ENCODE measurements at places on chromosomes 4 and X. TPM values are rescaled to one million over a fixed set of nuclear protein-coding genes. Genes with fewer than 3 reads are reported as not detected.

Gene RIPPLY1
- total RNA-seq, result not detected

Gene LRIT3
- total RNA-seq, result 0.24 TPM

Gene MMRN1
- not detected for total RNA-seq

Gene PCDH19
- total RNA-seq, result not detected

Gene SERTM2
- not detected for total RNA-seq

DNA sequence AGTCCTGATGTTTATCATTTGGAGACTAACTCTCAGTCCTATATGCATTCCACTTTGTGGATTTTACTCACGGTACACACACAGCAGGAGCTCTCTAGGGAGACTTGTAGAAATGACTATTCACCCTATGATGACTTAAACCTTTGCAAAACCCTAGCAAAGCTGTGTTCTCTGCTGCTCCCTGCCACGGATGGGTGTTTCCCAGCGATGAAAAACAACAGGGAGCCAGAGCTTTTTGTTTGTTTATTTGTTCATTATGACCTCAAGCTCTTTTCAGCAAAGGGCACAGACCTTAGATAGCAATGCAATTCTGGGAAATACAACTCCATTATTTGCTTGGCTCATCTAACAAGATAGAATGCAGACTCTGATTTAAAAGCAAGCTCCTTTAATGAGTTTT lies 156.6 kb downstream of the GRIA3 start:
- no peaks in the 10 kb centered on the region for H3K27me3 ChIP-seq
- no peak for DNase-seq
- H3K4me1 ChIP-seq, result no peaks in the 10 kb centered on the region
- no peak overlapping the region for H3K4me3 ChIP-seq

GRCh38 chrX:40054793-40055192 lies 43.0 kb downstream of the BCOR start:
- no peaks in the 10 kb centered on the region for H3K27me3 ChIP-seq
- no peak overlapping the region for H3K27ac ChIP-seq
- DNase-seq, result no peak
- H3K4me1 ChIP-seq, result no peaks in the 10 kb centered on the region

DNA sequence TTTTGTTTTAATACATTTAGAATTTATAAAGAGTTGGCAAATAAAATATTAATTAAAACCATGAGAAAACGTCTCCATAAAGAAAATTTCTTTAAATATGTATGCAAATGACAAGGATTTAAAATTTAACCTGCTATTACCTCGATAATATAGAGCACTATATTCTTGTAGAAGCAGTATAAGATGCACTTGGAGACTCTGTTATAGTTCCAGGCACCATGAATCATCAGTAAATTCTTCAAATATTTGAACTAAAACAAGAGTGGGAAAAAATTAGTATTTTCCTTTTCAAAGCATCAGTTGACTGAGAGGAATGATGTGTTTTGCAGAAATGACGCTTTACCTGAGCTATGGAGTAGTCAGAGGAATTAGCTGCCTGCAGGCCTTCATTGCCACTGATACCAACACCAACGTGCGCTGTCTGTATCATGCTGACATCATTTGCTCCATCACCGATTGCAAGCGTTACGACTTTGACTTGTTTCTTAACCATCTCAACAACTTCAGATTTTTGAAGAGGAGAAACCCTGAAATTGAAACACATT lies 67.3 kb downstream of the SHISA3 start:
- no peak overlapping the region for H3K4me3 ChIP-seq
- H3K27me3 ChIP-seq, result no peaks in the 10 kb centered on the region
- H3K27ac ChIP-seq, result no peak overlapping the region
- no peak for DNase-seq
- peaks cover 8% of the 10 kb centered on the region for H3K36me3 ChIP-seq

GRCh38 chr4:139977838-139978609 lies 176.0 kb downstream of the MAML3 start:
- H3K4me3 ChIP-seq, result no peak overlapping the region
- DNase-seq, result no peak
- no peaks in the 10 kb centered on the region for H3K36me3 ChIP-seq
- no peaks in the 10 kb centered on the region for H3K27me3 ChIP-seq

DNA sequence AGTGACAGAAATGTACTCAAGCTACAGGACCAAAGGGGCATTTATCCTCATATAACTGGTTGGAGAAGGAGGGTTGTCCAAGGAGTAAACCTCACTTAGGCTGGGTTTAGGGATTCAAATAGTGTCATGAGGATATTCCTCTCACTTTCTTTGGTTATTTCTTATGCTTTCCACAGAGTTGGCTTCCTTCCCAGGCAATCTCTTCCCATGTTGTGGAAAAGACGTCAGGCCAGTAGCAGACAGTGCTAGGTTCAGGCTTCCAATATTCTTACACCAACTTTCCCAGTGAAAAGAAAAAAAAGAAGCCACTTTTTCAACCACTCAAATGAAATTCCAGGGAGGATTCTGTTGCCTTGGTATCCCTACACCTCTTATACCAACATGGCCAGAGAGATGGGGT lies 653.0 kb downstream of the C4orf33 start:
- no peaks in the 10 kb centered on the region for H3K36me3 ChIP-seq
- no peak overlapping the region for H3K4me3 ChIP-seq
- H3K27ac ChIP-seq, result no peak overlapping the region
- H3K27me3 ChIP-seq, result no peaks in the 10 kb centered on the region
- no peaks in the 10 kb centered on the region for H3K4me1 ChIP-seq

DNA sequence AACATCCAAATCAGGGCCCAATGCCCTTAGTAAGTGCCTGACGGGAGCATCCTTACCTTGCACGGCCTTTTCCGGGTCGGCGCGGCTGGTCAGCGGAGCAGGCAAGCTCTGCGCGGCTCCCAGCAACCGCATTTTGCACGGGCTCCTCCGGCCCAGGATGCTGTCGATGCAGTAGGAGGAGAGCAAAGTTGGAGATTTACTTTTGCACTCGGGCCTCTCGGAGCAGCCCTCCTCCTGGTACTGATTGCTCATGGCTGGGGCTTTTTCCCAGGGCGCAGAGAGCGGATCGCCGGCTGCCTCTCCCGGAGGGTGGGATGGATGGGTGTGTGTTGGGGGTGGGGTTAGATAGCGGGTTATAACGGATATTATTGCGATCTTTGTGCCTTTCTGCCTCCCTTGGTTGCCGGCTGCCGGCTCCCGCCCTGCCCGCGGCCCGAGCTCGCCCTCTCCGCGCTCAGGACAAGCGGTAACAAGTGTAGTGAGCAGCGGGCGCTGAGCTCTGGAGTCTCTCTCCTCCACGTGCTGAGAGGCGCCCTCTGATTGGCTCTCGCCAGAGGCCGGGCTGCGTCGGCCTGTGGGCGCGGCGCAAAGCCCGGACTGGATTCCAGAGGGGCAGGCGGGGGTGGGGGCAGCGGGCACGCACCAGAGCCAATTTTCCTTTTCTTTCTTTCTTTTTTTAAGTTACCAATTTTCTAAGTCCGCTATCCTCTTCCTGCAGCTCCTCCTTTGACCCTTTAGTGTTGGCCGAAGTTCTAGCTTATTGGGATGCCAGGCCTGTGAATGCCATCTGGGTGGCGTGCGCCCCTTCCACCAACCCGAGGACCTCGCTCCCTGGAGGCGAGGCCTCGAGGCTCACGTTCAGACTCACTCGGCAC lies at the start of gene ARX:
ARX (minus strand) TSS at position 480 of the 875 bp plus-strand sequence; CDS start at position 252, 228 bp downstream.
- no peak within 1 kb of the TSS for H3K27ac ChIP-seq
- no peaks in the 10 kb centered on the region for H3K36me3 ChIP-seq
- peaks cover 17% of the 10 kb centered on the region for H3K27me3 ChIP-seq
- H3K4me3 ChIP-seq, result no peak within 1 kb of the TSS

GRCh38 chr4:185590982-185591381 lies 55.7 kb upstream of the PDLIM3 start:
- H3K36me3 ChIP-seq, result no peaks in the 10 kb centered on the region
- peaks cover 3% of the 10 kb centered on the region for H3K4me1 ChIP-seq
- H3K4me3 ChIP-seq, result no peak overlapping the region
- H3K27me3 ChIP-seq, result peaks cover 8% of the 10 kb centered on the region
- DNase-seq, result no peak

- no peak for DNase-seq
- H3K27ac ChIP-seq, result no peak overlapping the region
- H3K36me3 ChIP-seq, result no peaks in the 10 kb centered on the region
- H3K4me3 ChIP-seq, result no peak overlapping the region
- H3K4me1 ChIP-seq, result no peaks in the 10 kb centered on the region
Measured at GRCh38 chrX:113551919-113552318, 711.3 kb upstream of the AMOT start.

DNA sequence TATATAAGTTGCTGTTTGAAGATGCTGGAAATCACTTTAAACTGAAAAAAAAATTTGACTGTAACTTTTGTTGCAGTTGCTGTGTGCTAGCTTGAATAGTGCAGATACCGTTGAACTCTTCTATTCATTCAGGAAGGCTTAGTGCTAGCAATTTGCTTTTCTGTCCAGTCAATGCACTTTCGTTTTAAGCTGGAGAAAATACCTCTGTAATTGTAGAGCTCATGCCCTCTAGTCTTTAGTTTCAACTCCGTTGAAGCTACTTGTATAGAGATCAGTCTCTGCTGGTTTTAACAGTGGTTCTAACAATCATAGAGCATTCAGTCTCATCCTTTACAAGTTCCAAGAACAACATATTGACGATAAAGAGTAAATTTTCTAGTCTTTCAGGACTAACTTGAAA lies 49.0 kb upstream of the TRPC3 start:
- no peak overlapping the region for H3K4me3 ChIP-seq
- DNase-seq, result no peak
- no peaks in the 10 kb centered on the region for H3K27me3 ChIP-seq
- H3K27ac ChIP-seq, result no peak overlapping the region

DNA sequence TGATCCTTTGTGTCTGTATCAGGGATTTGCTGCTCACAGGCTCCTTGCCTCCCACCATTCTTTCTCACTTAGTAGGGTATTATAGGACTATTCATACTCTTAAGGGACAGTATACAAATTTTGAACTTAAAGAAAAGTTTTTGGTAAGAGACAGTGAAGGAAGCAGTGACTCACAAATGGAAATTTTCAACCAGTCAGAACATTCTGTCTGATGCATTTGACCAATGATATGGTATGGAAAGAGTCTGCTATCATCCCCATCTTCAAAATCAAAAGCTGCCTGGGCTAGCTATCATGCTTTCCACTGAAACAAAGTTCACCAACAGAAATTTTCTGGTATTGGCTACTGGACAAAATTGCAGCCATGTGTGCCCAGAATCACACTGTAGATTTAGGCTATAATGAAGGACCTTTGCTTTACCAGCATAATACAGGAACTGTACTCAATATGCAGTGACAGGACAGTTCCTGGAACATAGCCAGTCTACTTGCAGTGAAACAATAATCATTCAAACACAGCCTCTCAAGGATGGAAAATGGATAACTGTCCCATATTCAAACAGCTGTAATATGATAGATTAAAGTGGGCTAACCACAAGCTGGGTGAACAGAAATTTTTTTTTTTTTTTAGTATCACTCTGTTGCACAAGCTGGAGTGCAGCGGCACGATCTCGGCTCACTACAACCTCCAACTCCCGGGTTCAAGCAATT lies 109.0 kb upstream of the ACSL4 start:
- no peak overlapping the region for H3K4me3 ChIP-seq
- DNase-seq, result no peak
- H3K27me3 ChIP-seq, result no peaks in the 10 kb centered on the region

DNA sequence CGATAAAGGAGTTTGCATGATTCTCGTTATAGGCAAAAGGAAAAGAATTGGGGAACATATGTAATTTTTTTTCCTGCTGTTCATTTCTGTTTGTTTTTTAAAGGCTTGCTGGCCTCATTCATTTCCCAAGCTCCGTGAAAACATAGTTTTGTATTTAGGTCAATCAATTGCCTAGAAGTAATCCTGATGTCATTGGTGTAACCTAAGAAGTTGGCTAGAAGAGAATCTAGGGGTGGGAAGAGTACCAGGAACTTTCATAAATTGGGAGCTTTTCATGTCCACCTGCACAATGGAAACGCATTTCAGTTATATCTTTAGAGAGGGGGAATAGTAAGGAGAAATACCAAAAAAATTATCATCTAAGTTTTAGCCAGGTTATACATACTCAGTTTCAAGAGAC lies 3.8 kb downstream of the RAPGEF2 start:
- peaks cover 36% of the 10 kb centered on the region for H3K4me1 ChIP-seq
- no peak overlapping the region for H3K4me3 ChIP-seq

DNA sequence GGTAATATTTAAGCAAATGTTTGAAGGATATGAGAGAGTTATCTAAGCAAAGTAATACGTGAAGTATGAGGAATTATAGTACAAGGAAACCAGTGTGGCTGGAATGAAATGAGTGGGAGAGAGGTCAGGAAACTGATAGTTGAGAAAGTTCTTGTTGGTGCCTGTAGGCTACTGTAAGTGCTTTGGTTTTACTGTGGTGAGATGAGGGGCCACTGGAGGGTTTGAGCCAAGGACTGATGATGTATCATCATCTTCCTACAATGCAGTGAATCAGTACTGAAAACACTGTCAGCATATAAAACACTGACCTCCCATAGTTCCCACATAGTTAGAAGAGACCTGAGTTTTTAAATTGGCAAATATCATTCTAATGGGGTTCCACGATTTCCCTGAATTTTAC lies 367.5 kb upstream of the CTSO start:
- no peaks in the 10 kb centered on the region for H3K36me3 ChIP-seq
- DNase-seq, result no peak
- H3K27ac ChIP-seq, result no peak overlapping the region

- H3K4me1 ChIP-seq, result no peaks in the 10 kb centered on the region
- no peak overlapping the region for H3K4me3 ChIP-seq
- no peaks in the 10 kb centered on the region for H3K27me3 ChIP-seq
- DNase-seq, result no peak
- no peaks in the 10 kb centered on the region for H3K36me3 ChIP-seq
Measured at GRCh38 chr4:13905543-13905942, 278.0 kb upstream of the BOD1L1 start.

- DNase-seq, result no peak
- no peak overlapping the region for H3K27ac ChIP-seq
- no peaks in the 10 kb centered on the region for H3K27me3 ChIP-seq
- no peaks in the 10 kb centered on the region for H3K36me3 ChIP-seq
- no peaks in the 10 kb centered on the region for H3K4me1 ChIP-seq
- no peak overlapping the region for H3K4me3 ChIP-seq
Measured at GRCh38 chrX:132520792-132521191, 32.0 kb upstream of the MBNL3 start.

DNA sequence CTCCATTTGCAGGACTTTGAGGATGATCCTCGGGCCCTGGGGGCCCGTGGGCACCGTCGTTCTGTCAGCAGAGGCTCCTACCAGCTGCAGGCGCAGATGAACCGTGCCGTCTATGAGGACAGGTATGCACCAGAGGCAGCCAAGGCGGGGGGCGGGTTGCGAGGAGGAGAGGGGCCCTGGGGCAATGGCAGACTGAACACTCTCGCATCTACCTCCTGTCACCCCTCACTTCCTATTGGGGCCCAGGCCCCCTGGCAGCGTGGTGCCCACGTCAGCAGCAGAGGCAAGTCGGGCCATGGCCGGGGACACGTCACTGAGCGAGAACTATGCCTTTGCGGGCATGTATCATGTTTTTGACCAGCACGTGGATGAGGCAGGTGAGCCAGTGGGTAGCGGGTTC lies 2.0 kb downstream of the WDR13 start:
- H3K27me3 ChIP-seq, result no peaks in the 10 kb centered on the region
- H3K36me3 ChIP-seq, result peaks cover 5% of the 10 kb centered on the region
- H3K4me1 ChIP-seq, result peaks cover 8% of the 10 kb centered on the region

Measured in CD8-positive, alpha-beta memory T cell (primary cell).